ENCODE measurements at places on chromosomes 2 and 18.

GRCh38 chr2:96305979-96306308, 598 bp upstream of the SNRNP200 start:
- no peak for DNase-seq

- DNase-seq: no peak
Observed at GRCh38 chr2:174117951-174118930, 130.1 kb downstream of the OLA1 start.

DNA sequence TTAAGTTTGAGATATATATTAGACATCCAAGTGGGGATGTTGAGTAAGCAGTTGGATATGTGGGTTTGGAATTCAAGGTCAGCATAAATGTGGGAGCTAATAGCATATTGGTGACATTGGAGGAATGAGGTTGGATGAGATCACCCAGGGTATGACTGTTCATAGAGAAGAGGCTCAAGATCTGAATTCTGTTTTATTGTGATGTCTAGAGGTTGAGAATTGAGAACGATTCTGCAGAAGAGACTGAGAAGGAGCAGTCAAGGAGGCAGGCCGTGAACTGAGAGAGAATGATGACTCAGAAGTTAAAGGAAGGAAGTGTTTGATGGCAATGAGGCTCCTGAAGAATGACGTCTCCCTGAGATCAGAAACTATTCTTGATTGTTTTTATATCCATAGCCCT, 5.9 kb downstream of the SERPINB11 start:
- DNase-seq: no peak

DNA sequence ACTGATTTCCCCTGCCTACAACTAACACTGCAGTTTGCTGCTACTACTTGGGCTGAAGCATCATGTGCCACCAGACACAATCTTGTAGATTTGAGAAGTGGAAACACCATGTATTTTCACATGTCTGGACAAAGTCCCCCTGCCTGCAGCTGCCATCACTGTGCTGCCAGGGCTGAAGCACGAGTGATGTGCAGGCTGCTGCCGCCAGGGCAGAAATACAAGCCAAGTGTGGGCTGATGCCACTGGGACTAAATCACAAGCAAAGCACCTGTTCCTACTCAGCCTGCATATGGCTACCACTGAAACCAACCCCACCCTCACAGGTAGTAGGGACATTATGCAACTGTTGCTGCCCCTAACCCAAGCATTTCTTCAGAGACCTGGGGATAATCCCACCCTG, 179.5 kb upstream of the SLC35G4 start:
- no peak for DNase-seq

GRCh38 chr2:78024996-78025395, 502.8 kb upstream of the LRRTM4 start:
- no peak for DNase-seq

GRCh38 chr2:100767810-100768806, 51.8 kb upstream of the NPAS2 start:
- DNase-seq: no peak

GRCh38 chr2:99487906-99488305, 1.9 kb downstream of the REV1 start:
- no peak for DNase-seq

DNA sequence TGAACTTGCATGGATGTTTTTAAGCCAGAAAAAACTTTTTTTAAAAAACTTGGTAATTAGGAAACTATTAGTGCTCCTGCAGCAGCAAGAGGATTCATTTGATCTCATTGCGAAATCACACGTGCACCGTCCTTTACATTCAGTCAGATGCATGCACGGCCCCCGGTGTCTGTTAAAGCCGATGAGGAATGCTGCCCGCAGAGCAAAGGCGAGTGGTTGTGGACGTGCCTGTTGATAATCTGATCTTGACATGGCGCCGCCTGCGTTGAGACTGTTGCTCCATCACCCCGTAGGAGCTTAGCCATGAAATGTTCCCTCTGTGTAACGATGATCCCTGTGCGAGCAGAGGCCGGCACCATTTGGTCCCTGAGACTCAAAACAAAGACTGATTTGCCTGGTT, 300.0 kb downstream of the GBX2 start:
- no peak for DNase-seq

All from cerebellar nuclear complex (tissue), 1 donor.